ENCODE measurements at places on chromosomes 16 and 17. TPM values are rescaled to one million over a fixed set of nuclear protein-coding genes. Genes with fewer than 3 reads are reported as not detected.

MAF gene
- total RNA-seq: 3.9 TPM

CRHR1 gene
- total RNA-seq: not detected

KRTAP3-1 gene
- not detected for total RNA-seq

SPN gene
- not detected for total RNA-seq

Measured in regular cardiac myocyte (primary cell).